Gastroesophageal sphincter (tissue), 4 donors: ENCODE measurements at places on chromosomes 16 and 17. TPM values are rescaled to one million over a fixed set of nuclear protein-coding genes. Genes with fewer than 3 reads are reported as not detected.

The SRCIN1 gene
- total RNA-seq, result 0.67 TPM

The CDR2L gene
- 20.2 TPM for total RNA-seq

The SCN4A gene
- total RNA-seq, result 0.47 TPM

The RNU2-1 gene
- not detected for total RNA-seq

The TGFB1I1 gene
- total RNA-seq, result 214 TPM

The PHOSPHO1 gene
- total RNA-seq, result not detected

The VAC14 gene
- 34.9 TPM for total RNA-seq

The RUNDC3A gene
- 0.69 TPM for total RNA-seq
